Activated CD8-positive, alpha-beta T cell treated with anti-CD3 and anti-CD28 coated beads for 36 hours (primary cell): ENCODE measurements at places on chromosomes 2 and 18. TPM values are rescaled to one million over a fixed set of nuclear protein-coding genes. Genes with fewer than 3 reads are reported as not detected.

The SLC9A4 gene
- total RNA-seq: 0.07 TPM

The ANKRD30BL gene
- total RNA-seq: not detected

The KCNIP3 gene
- total RNA-seq: not detected

The LGALSL gene
- 3.8 TPM for total RNA-seq

The CFAP221 gene
- total RNA-seq: not detected

The TM4SF20 gene
- total RNA-seq: not detected

The IRS1 gene
- total RNA-seq: 4.0 TPM

The GPR45 gene
- not detected for total RNA-seq

The HOXD1 gene
- not detected for total RNA-seq

The ACOXL gene
- 0.14 TPM for total RNA-seq

The ADRA2B gene
- total RNA-seq: 0.34 TPM

The FRZB gene
- total RNA-seq: not detected

The USP40 gene
- 14.0 TPM for total RNA-seq
